ENCODE measurements at places on chromosomes 2 and 18.

GRCh38 chr2:169765523-169765922 lies 31.9 kb downstream of the KLHL23 start:
- DNase-seq: no peak

DNA sequence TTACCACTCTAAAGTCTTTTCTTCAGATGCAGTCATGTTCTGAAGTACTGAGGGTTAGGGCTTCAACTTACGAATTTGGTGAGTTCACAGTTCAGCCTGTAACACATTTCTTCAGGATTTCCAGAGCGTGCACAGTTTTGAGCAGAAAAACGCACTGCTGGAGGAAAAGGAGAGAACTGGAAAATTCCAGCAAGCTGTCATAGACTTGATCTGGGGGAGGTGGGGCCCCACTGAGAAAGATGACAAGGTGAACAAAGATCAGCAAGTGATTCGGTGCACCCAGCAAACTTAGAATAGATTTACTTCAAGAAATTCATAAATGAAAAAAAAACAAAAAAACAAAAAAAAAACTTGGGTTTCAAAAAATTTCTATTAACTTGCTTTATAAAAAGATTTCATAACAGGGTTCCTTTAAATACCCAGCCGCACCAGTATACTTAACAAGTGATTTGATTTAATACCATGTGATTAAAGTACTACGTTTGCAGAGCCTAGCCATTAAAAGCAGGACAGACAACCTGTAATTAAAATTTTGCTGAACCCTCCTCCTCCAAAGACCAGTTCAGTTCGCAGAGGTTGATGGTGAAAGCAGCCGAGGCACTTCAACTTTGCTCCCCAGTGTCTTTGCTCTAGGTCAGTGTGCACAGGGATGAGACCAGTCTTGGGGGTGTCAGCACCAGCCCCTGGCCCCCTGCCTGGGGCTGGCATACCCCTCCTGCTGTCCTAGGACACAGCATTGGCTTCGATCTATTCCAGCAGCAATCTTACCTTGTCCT lies 30.5 kb downstream of the CTIF start:
- no peak for DNase-seq

DNA sequence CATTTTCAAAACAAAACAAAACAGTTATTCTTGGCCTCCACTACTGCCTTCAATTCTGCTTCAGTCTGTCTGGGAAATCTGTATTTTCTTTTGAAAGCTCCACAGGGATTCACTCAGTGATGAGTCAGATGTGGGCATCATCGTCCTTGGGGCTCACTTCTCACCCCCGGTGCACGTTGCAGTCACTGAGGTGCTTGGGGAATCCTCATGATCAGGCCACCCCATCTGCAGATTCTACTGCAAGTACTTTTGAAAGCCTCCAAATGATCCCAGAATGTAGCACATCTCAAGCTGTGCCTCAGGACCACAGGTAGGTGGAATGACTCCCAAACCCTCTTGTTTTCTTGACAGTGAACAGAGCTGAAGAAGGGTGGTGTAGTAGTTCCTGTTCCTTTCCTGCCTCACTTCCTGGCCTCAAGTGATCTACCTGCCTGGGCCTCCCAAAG lies 34.3 kb downstream of the LPIN2 start:
- DNase-seq: no peak

DNA sequence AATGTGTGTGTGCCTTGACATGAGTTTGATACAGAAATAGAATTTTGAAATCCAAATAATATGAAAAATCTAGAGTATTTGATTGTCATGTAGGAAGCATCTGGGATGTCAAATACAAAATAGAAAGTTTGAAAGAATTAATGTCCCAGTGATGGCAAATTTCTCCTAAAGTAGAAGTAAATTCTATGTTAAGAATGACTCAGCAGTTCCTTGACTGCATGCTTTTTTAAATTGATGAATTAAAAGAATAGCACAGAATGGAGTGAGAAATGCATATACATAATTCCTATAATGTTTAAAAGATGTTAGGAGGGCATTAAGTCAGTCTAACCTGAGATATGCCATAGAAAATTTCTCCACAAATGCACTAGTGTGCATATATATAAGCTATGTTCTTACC lies 357.5 kb downstream of the TMEM182 start:
- no peak for DNase-seq

DNA sequence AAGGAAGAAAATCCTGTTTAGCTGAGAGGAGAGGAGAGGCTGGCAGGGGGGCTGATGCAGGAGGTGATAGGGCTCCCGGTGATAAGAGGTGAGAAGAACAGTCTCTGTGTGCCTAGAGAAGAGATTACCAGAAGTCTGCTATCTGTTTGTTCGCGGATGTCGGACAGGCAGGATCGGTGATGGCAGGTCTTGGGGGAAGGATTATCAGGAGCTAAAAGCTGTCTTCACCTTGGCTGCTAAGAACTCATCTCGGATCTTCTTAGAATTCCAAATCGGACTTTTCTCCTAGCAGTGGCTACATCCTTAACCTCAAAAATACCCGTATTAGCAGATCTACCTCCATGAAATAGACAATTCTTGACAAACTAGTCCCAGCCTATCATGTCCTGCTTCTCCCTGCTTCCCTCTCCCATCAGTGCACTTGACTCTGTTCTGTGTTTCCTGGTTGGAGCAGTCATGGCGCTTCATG lies 282.1 kb upstream of the TRIB2 start:
- DNase-seq: no peak

GRCh38 chr2:100321866-100322820 lies at the start of gene LONRF2:
Gene LONRF2, minus strand, starts transcription at chr2:100322501. Its CDS starts 408 bp downstream, at chr2:100322093.
- DNase-seq: no peak

DNA sequence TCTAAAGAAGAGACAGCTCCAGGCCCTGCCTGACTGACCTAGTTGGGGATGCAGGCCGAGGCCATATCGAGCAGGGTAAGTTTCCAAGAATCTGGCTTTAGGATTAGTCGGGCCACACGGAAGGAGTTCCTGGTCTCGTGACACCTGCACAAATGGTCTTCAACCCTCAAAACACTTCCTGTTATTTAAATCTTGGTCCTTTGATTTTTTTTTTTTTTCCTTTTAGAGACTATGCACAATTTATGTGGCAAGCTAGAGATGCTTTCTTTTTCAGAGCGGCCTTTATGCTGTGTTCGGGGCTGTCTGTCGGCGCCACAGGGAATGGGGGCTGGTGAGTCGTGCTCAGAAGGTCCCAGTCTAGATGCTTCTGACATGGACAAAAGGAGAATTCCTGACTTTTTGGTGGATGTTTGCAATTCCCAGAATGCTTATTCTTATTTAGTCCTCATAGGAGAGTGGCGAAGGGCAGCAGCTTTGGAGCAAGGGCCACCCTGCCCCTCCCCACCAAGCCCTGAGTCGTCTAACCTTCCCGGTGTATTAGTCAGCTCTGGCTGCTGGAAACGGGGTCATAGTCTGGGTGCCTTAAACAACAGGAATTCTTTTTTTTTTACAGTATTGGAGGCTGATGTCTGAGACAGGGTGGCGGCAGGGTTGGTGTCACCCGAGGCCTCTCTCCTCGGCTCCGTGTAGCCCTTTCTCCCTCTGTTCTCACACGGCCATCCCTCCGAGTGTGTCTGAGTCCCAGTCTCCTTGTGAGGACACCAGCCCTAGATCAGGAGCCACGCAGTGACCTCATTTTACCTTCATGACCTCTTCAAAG lies 27.4 kb downstream of the HPCAL1 start:
- DNase-seq: no peak

- DNase-seq: no peak
Measured at GRCh38 chr2:660586-661359, 16.4 kb downstream of the TMEM18 start.

DNA sequence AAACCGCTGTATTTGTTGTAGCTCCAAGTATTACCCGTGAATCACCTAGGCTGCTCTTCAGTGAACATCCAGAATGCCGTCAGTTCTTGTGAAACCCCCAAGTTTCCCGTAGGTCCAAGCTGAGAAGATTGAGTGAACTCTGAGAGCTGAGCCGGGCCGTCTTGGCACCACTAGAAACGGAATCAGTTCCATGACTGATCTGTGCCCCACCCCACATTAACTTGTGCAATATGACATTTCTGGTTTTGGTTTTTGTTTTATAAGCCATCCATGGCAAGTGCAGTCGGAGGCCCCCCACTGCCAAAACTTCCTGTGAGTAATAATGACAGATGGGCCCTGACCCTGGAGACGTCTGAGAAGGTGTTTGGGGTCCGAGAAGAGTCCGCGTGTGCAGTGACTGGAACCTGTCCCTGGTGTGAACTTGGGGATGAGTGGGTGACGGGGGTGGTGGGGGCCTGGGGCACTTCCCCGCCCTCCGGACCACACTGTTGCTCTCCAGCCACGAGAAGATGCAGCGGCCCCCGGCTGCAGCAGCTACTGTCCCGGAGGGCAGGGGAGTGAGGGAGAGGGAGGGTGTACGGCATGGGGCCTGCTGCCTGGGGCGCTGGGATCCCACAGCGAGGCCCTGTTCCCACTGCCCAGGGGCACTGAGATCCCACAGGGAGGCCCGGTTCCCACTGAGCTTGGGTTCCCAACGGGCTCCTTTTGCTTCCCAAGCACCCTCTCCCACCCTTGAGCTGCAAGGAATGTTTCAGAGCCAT lies 26.5 kb downstream of the NFATC1 start:
- DNase-seq: no peak

GRCh38 chr2:189150033-189150432 lies 29.5 kb downstream of the COL5A2 start:
- DNase-seq: no peak

DNA sequence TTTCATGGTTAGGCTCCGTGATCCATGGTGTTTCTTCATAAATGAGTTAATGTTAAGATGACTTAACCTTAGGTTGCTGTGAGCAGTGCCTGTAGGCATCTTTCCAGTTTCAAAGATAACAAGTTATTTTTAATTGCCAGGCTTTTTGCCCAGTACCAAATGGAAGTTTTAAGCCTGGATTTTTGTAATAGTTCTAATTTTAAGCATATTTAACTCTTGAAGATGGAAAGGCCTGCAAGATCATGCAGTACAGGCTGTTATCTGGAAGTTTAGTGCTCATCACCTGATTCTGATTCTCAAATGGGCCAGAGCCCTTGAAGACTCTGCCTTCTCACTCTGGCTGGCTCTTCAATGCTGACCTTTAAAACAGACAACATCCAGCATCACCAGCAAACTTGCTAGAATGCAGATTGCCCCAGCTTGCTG lies 141.3 kb downstream of the NCK2 start:
- no peak for DNase-seq

DNA sequence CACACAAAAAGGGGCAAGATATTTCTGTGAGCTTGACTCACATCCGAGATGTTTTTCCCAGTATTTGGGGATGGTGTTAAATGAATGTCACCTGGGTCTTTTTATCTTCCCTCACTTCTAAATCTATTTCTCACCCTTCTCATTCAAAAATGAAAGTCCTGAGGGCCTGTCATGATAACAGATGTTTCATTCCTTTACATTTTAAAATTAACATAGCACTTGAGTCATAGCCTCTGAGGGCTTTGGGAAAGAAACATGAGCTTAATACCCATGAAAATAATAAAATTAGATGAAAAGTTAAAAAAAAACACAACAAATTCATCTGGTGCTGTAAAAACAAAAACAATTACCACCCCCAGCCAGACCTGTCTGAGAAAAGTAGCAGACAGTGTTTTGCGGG lies 226.7 kb downstream of the HNMT start:
- no peak for DNase-seq

- DNase-seq: no peak
Measured at GRCh38 chr18:23617412-23618014, 31.2 kb upstream of the NPC1 start.

DNA sequence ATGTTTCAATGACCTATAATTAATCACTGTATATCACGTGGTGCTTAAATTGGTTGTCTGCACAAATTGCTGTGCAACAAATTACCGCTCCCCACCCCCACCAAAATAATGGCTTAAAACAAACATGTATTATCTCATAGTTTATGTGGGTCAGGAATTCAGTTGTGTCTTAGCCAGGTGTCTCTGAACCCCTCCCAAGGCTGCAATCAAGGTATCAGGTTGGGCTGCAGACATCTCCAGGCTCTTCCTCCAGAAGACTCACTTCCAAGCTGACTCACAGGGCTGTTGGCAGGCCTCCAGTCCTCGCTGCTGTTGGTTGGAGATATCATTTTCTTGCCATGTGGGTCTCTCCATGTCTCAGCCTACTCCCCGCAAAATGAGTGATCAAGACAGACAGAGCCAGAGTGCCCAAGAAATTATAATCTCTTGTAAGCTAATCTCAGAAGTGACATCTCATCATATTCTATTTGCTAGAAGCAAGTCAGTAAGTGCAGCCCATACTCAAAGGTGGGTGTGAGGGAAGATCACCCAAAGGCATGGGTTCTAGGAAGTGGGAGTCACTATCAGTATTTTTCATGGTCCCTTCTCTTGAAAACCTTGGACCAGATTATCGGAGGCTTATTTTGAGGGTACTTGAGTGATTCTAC lies 38.4 kb downstream of the SPC25 start:
- DNase-seq: no peak

DNA sequence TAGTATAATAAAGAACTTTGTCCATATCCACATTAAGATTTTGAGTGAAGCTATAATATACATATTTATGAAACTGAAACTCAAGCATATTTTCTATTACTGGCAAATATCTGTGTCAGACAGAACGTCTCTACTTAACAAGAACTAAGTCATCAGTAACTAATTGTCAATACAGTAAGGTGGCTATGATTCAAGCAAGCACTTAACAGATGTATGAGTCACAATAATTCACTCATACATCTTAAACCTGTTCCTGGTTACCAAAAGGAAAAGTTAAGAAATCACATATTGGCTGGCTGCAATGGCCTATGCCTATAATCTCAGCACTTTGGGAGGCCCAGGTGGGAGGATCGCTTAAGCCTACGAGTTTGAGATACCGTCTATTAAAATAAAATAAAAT lies 96.0 kb downstream of the SOS1 start:
- DNase-seq: no peak

DNA sequence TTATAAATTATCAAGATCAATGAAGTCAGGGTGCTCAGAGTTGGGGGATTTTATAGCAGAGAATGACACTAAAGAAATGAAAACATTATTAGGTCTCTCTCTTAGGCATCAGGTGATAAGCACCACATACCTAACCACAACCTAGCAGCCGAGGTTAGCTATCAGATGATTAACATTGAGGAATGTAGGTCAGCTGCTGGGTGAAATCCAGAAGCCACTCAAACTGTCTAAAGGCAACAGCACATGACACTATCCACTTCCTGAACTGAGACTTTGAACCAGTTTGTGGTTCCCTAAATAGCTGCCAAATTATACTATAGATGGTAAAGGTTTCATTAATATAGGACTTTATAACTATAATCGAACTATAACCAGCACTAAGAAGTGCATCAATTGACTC lies 4.7 kb downstream of the EPG5 start:
- no peak for DNase-seq

All from stimulated activated CD8-positive, alpha-beta memory T cell treated with anti-CD3 and anti-CD28 coated beads, Interleukin-4, amount 100 ng/mL, for 1 hour (primary cell).